ENCODE measurements at places on chromosomes 3 and 15. TPM values are rescaled to one million over a fixed set of nuclear protein-coding genes. Genes with fewer than 3 reads are reported as not detected.

DNA sequence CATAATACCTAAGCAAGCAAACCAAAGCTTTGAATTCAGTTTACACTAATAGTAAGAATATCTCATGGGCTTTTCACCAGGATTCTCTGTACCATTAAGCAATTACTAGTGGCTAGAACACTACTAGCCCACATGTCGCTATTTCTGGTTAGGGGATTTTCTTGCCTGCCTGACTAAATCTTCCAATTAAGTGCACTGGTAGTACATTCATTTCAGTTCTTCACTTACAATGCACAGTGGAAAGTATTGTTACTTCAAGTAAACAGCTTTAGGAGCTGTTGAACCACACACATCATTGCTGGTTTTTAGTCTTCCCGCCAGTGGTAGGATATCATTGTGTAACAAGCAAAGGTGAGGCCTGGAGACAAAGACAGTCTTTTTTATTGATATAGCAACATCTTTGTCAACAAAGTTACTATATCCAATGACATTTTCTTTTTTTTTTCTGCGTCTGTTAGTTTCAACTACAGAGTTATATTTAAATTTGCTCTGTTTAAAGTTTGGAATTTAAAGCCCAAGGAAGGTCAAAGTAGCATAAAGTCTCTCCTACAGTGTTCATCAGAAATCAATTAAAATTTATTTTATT is 826.8 kb upstream of the NR2F2 start:
- no peak for DNase-seq

DNA sequence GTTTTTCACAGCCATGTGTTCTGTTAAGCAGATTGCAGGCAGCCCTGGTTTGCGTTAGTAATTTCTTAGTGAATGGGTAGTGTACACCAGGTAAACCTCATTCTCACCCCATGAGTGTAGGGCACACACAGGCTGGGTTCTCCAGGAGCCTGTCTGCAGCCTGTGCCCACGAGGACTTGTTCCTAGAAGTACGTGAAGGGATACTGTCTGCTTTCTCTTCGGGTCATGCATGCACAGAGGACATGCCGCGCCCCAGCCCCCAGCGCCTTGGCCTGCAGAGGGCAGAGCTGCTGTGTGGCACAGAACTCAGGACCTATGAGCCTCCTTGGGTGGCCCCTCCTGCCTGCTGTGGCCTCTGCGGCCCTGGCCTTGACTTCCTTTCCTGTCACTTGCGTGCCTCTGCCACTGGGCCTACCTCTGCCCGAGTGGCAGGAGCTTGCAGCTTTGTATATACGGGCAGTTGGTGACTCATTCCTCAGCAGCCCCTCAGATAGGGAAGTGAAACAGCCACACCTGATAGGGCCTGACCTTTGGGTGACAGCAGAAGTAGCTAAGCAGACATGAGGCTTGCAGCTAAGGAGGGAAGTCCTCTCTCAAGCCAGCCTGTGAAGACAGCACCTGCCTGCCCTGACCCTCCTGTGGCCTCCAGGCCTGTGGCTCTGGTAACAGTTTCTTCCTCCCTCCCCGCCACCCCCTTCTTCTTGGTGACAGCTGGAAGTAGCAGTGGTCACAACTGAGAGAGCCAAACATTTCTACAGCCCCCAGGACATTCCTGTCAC is 19.5 kb downstream of the PPCDC start:
- no peak for DNase-seq

- no peak for DNase-seq
Measured at GRCh38 chr3:29751647-29752314, 470.9 kb downstream of the RBMS3 start.

DNA sequence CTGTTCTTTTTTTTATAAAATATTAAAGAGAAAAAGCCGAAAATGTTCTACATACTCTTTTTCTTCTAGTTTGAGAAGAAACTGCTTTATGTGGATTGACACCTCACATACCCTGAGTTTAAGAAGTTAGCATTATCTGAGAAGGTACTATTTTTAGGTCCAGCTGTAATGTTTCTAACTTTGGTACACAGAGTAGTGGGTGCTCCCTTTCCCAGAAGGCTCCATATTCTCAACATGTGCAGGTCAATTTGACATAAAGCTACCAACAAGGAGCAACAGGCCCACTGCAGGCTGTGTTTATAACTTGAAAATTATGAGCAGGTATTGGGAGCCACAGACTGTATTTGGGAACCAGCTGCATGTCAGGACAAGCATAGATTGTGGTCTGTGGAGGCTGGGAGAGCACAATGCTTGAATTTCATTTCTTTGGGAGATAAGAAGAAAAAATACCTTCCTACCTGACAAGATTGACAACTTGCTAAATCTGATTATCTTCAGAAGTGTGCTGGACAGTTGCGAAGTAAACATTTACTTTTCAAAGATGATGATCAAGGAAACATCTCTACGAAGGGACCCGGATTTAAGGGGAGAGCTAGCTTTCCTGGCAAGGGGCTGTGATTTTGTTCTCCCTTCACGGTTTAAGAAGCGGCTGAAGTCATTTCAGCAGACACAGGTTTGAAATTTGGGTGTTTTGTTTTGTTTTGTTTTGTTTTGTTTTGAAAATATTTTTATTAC is 57.2 kb downstream of the PPP2R3A start:
- no peak for DNase-seq

The ISL2 gene
- polyA plus RNA-seq, result 0.06 TPM

All from right renal pelvis (tissue), 4 donors.